Cerebellar nuclear complex (tissue), 1 donor: ENCODE measurements at places on chromosomes 1 and 21.

GRCh38 chr1:28280977-28281381 is 21.7 kb downstream of the SESN2 start:
- no peak for DNase-seq

- no peak for DNase-seq
Measured at GRCh38 chr1:68049941-68050878, at the start of gene DIRAS3. DIRAS3 (minus strand) TSS chr1:68050627; CDS start chr1:68047297, 3,330 bp downstream.

- DNase-seq = no peak
Measured at GRCh38 chr21:38303300-38303699, 46.5 kb downstream of the KCNJ15 start.

DNA sequence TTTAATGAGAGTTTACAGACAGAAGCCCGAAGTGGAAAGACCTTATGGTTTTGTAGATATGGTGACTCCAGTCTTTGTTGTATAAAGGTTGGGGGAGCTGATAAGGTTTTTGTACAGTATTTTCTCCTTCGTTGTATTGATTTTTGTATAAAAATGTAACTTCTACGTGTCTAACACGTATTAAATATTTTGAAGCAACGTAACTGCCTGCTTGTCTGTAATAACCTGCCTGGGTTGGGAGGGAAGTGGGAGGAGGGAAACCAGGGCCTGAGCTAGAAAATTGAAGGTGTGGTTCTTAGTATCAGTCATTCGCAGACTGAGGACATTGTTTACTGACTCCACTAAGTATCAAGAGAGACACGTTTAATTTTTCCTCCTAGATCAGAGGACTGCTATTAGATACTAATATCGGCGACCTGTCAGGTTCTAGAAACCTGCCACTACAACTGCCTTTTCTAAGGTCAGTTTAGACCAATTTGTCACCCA is 2.2 kb downstream of the IER5 start:
- DNase-seq = no peak

GRCh38 chr1:38046884-38047602 is 450 bp upstream of the POU3F1 start:
- peak; percentile 21 for DNase-seq

GRCh38 chr1:226051365-226051764 is 11.2 kb upstream of the H3-3A start:
- DNase-seq = no peak

DNA sequence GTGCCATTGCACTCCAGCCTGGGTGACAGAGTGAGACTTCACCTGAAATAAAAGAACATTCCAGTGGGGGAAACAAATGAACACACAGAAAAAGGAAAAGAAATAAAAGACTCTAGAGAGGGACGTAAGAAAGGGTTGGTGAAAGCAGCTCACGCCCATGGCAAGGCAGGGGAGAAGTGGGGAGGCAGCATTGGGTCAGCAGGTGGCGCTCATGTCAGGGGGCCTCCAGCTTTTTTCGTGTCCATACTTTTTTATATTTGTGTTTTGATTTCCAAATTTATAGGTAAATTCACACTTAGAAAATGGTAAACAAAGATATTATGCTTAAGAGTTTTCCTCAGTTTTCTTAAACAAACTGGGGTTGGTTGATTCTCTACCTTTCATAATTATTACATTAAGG is 45.5 kb downstream of the VPS13D start:
- no peak for DNase-seq

DNA sequence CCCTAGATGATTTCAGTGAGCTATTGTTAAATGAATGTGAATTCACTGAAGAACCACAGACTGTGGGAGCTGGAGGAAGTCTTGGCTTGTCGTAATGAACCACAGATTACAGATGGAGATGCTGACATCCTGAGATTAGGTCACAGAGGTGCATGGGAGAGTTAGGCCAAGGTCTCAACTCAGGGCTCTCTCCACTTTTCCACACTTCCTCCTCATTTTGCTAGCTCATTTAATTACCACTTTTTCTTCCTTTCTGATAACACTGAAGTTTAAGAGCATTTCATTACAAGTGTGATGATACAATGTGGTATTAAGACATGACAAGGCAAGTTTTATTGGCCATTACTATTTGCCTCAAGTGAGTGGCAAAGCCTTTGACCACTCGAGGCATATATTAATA is 30.8 kb downstream of the ST6GALNAC3 start:
- no peak for DNase-seq

GRCh38 chr1:223180731-223181321 is 37.8 kb upstream of the TLR5 start:
- no peak for DNase-seq

- DNase-seq = no peak
Measured at GRCh38 chr1:10644307-10645128, 151.9 kb downstream of the CASZ1 start.

DNA sequence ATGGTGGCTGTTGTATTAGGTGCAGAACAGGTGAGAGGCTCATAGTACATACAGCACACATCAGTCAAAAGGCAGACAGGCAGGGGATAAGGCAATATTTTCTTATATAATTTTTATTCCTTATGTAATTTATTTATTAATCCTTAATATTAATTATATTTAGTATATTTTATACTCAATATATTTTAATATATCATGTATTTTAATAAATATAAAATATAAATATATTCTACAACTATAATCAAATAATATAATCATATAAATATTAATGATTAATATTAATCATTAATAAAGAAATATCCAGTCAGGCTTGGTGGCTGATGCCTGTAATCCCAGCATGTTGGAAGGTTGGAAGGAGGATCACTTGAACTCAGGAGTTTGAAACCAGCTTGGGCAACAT is 17.7 kb upstream of the ACBD3 start:
- DNase-seq = no peak

DNA sequence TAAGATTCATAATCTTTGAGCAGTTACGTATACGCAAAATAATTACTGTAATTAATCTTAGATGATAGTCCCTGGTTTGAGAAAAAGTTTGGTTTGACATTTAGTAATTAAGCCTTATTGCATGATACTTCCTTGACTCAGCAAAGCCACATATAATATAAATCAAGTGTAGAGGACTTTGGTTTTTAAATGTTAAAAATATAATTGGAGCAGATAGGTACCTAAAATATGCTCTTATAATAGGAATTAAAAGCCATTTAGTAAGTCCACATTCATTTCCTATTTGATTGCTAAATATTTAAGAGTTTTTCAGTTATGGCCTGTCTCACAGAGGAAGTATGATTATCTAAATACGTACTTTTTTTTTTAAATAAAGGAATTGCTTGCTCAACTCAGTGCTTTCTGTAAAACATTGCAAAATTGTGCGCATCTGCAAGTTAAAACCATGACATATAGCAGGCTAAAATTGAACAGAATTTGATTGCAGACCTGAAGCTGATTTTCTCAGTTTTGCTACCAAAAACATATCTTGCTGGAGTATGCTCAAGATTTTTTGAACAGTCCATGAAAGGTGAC is 20.4 kb downstream of the RPE65 start:
- DNase-seq = no peak

GRCh38 chr1:56910441-56910985 is 55.3 kb downstream of the C8B start:
- no peak for DNase-seq

DNA sequence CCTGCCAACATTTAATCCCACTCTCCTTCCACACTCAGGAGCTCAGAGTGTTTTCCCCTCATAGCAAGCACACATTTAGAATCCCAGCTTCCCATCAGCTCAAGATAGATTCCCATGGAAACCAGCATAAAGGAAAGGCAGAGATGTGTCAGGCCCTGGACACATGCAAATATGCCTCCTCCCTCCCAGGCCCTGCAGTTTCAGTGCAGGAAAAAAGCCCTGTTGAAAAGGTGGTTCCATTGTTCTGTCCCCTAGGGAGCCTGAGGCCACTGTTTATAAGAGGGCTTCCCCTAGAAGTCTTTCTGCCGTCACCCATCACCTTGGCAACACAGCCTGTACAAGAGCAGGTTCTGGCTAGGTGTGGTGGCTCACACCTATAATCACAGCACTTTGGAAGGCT is 3.6 kb downstream of the CACNA1S start:
- DNase-seq = no peak

GRCh38 chr1:111647736-111648135 is 28.1 kb downstream of the RAP1A start:
- DNase-seq = no peak

- DNase-seq = no peak
Measured at GRCh38 chr21:41633627-41634026, 125.7 kb upstream of the TMPRSS2 start.

DNA sequence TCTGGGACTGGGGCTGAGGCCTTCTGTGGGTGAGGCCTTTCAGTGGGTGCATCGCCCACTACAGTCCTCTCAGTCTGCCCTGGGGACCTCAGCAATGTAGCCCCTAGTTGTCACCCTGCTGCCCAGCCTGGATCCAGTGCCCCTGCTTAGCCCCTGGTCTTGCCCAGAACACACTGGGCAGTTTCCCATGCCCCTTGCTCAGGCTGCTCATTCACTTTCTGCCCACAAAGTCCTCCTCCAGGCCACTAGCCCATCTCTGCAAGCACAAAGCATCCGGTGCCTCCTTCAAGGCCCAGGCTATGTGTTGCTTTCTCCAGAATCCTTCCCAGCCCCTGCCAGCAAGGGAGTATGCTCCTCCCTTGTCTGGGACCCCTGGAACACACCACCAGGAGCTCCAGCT is 5.4 kb upstream of the ADORA1 start:
- DNase-seq = no peak
